ENCODE measurements at places on chromosomes 2 and 18. TPM values are rescaled to one million over a fixed set of nuclear protein-coding genes. Genes with fewer than 3 reads are reported as not detected.

IGFBP5 gene
- polyA plus RNA-seq, result 360 TPM

LIMS3 gene
- polyA plus RNA-seq, result 5.7 TPM

FNDC4 gene
- 8.2 TPM for polyA plus RNA-seq

VPS4B gene
- polyA plus RNA-seq, result 20.1 TPM

CENPA gene
- 6.9 TPM for polyA plus RNA-seq

HNMT gene
- polyA plus RNA-seq, result 22.3 TPM

EGR4 gene
- not detected for polyA plus RNA-seq

LYPD6 gene
- 2.1 TPM for polyA plus RNA-seq

CHRND gene
- polyA plus RNA-seq, result 124 TPM

DHRS9 gene
- polyA plus RNA-seq, result 0.75 TPM

ABCG8 gene
- not detected for polyA plus RNA-seq

CSRNP3 gene
- 10.5 TPM for polyA plus RNA-seq

ANKRD23 gene
- polyA plus RNA-seq, result 8.4 TPM

USP14 gene
- polyA plus RNA-seq, result 57.6 TPM

SULT1C2 gene
- 1.5 TPM for polyA plus RNA-seq

DCDC2C gene
- 0.59 TPM for polyA plus RNA-seq

DNA sequence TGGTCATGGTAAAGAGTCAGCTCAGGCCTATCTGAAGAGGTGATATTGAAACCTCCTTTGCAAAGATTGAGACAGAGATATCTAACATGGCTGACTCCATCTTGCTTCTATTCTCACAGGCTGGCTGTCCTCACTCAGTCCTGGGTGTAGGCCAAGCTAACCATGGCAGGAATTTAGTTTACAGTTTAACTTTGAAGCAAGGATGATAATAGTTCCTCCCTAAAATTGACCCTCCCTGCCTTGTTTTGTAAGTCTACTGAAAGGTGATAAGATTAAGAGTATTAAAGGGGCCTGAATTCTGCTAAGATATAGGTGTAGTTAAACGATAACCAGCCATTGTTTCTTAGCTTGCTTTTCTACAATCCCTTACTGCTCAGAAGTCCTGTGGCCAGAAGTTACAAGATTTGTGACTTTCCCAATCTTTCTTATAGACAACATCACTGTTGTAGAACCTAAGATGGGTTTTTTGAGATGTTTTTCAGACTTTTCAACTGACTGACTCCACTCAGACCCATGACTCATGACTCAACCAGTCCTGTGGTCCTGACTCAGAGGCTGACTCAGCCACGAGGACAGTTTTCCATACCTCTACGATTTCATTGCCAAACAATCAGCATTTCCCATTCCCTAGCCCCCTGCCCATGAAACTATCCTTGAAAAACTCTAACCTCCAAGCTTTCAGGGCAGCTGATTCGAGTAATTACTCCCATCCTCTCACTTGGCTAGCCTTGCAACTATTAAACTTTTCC lies 195.7 kb upstream of the SESTD1 start:
- DNase-seq, result no peak

DNA sequence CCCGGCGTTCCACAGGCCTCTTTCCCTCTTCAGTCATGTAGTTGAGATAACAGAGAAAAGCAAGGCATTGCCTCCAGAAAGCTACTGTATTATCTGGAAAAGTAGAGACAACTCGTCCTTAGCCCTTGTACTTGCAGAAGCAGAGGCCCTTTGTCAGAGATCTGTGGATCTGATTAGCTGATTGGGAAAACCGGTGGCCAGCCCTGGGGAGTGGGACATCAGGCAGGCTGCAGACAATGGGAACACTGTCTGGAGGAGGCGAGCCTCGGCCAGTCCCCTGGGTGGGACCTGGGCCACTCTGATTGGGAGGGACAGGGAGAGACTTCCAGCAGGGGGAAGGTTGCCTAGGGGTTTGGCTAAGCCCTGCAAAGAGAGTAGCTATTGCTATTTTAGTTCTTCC lies 1.2 kb upstream of the MC2R start:
- no peak for DNase-seq

GRCh38 chr18:44474591-44474990 lies 206.1 kb upstream of the SETBP1 start:
- no peak for DNase-seq

GRCh38 chr2:53438692-53439091 lies 328.9 kb upstream of the CHAC2 start:
- no peak for DNase-seq

DNA sequence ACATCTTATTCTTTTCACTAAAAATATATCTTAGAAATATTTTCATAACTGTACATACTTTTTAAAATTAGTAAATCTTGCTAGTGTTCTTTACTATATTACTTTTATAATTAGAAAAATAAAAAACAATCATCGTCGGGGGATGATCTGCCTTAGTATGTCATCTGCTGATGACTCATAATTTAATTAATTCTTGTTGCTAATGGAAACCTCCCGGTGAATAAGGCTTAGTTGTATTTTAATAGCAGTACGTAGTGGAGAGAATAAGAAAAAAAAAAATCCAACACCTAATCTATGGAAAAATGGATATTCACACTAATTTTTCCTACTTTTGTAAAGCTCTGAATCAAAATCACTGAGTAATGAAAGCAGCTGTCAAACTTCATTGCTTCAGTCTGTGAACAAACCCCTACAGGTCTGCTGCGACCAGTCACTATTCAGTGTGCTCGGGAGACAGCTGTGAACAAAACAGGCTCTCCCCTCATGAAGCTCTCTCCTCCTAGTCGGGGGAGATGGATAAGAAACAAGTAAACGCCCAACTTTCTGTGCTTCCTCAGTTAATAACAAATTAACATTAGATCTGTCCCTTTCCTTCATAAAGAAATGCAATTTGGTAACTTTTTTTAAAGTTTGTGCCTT lies 97.4 kb upstream of the UPP2 start:
- DNase-seq, result no peak

GRCh38 chr18:61803393-61803792 lies 89.4 kb downstream of the RNF152 start:
- DNase-seq, result no peak

DNA sequence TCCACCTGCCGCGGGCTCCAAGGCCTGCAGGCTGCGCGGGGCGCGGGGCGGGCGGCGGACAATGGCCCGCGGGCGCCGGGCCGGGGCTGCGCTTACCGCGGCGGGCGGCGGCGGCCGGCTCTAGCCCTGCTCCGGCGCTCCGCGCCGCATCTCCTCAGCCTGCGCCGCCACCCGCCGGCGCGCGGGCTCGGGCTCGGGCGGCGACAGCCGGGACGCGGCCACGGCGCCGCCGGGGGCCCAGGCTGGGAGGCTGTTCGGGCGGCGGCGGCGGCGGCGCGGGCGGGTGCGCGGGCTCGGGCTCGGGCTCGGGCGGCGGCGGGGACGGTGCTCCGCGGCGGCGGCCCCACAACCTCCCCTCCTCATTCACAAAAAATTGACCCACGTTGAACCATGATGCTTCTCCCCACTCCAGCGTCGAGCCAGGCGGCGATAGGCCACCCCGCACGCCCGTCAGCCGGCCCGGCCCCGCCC lies at the start of gene HDAC4:
HDAC4 (minus strand) TSS at position 425 of the 471 bp plus-strand sequence. CDS start 48,321 bp downstream, outside the sequence.
- no peak for DNase-seq

GRCh38 chr2:73028841-73029240 lies 42.7 kb downstream of the SFXN5 start:
- DNase-seq, result no peak

GRCh38 chr2:178076130-178076529 lies 3.6 kb upstream of the PDE11A start:
- DNase-seq, result no peak

DNA sequence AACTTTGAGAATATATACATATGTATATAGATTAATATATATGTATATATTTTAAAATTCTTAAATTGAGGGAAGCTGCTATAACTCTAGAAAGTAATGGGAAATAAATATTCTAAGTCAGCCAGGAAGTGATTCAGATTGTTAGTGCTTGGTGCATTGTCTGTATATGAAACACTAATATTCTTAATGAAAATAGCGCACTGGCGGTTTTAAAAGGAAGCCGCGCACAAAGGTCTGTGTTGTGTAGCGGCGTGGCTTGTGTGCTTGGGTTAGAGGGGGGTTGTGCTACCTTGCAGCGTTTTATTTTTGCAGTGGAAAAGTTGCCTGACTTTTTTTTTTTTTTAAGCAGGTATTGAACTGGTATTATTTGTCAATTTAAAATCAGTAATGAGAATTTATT lies 11.3 kb downstream of the TSHZ1 start:
- no peak for DNase-seq

GRCh38 chr2:33448220-33448899 lies 28.1 kb upstream of the RASGRP3 start:
- DNase-seq, result no peak

GRCh38 chr2:158047156-158047611 lies 54.5 kb upstream of the UPP2 start:
- DNase-seq, result no peak

GRCh38 chr2:98175811-98176210 lies 88.8 kb downstream of the VWA3B start:
- DNase-seq, result no peak

DNA sequence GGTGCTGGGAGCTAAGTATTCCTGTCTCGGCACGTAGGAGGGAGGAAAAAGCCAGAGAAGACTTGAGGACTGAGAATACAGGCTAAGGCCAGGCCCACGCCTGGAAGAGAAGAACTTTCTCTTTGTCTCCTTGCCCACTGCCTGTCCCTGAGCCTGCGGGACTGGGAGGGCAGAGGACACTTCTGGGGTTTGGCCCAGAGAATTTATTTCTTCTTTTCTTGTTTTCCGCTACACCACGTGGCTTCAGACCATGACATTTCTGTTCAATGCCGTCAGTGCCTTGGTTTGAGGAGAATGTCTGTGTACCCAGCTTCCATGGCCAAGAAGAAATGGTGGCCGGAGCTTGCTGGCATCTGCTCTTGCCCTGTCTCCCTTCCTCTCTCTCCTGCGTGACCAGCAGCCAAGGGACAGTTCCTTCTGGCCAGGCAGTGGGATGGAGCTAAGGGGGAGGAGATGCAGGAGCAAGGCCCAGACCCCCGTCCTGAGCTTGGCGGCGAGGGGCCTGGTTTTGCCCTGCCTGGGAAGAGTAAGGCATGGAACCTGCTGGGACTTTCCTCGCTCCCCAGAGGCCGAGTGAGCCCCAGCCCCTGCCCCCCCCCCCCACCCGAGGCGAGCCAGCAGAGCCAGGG lies 140.3 kb downstream of the KLHL29 start:
- DNase-seq, result no peak

GRCh38 chr2:196963043-196963442 lies 36.5 kb upstream of the PGAP1 start:
- no peak for DNase-seq

- DNase-seq, result no peak
Measured at GRCh38 chr2:128769457-128770142, 450.9 kb upstream of the HS6ST1 start.
